Right forelimb (tissue), 1 donor: ENCODE measurements at places on chromosomes 16 and 17.

- DNase-seq = no peak
Measured at GRCh38 chr17:80222376-80223141, 2.3 kb downstream of the SLC26A11 start.

DNA sequence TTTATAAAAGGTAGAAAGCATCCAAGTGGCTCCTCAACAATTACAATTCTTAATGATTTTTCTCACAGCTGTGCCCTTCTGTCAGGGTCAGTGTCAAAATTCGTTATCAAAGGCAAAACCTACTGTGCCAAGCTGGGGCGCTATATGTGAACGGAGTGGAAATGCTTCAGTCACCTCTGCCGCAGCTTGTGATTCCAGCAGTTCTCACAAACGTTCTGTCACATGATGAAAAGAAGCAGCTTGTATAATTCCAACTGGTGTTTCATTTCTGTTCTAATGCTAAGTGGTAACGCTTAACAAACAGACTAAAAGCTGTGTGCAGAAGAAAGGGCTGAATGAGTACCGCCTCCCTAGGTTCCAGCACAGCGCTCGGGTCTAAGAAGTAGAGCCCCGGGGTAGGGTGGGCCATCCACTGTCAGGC is 14.2 kb downstream of the PLD6 start:
- no peak for DNase-seq

GRCh38 chr17:75899767-75900468 is 3.2 kb upstream of the TRIM65 start:
- DNase-seq = no peak

DNA sequence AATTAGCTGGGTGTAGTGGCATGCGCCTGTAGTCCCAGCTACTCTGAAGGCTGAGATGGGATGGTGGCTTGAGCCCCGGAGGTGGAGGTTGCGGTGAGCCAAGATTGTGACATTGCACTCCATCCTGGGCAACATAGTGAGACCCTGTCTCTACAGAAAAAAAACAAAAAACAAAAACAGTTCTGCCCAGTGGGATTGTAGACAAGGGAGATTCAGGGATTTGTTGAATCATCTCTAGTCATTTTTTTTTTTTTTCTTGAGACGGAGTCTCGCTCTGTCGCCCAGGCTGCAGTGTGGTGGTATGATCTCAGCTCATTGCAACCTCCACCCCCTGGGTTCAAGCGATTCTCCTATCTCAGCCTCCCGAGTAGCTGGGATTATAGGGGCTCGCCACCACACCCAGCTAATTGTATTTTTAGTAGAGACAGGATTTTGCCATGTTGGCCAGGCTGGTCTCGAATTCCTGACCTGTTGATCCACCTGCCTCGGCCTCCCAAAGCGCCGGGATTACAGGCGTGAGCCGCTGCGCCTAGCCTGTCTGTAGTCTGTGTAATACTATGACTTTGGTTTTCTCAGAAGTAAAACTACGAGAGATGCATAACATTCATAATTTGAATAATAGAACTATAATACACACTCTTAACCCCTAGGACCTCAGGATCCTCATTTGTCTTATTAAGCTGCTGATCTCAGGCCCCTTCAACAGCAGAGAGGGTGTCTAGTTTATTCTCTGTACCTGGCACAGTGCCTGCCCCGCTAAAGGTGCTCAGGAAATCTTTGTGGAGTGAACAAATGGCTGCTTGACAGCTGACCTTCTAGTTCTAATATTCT is 1.4 kb downstream of the TEN1 start:
- no peak for DNase-seq

- no peak for DNase-seq
Measured at GRCh38 chr16:52547004-52547833, at the start of gene TOX3. Gene TOX3, minus strand, starts transcription at chr16:52547143. Its CDS starts 420 bp downstream, at chr16:52546723.

GRCh38 chr17:9016941-9017552 is 4.3 kb upstream of the NTN1 start:
- no peak for DNase-seq

- DNase-seq = no peak
Measured at GRCh38 chr17:36188891-36189306, 7.7 kb downstream of the CCL3L1 start.

DNA sequence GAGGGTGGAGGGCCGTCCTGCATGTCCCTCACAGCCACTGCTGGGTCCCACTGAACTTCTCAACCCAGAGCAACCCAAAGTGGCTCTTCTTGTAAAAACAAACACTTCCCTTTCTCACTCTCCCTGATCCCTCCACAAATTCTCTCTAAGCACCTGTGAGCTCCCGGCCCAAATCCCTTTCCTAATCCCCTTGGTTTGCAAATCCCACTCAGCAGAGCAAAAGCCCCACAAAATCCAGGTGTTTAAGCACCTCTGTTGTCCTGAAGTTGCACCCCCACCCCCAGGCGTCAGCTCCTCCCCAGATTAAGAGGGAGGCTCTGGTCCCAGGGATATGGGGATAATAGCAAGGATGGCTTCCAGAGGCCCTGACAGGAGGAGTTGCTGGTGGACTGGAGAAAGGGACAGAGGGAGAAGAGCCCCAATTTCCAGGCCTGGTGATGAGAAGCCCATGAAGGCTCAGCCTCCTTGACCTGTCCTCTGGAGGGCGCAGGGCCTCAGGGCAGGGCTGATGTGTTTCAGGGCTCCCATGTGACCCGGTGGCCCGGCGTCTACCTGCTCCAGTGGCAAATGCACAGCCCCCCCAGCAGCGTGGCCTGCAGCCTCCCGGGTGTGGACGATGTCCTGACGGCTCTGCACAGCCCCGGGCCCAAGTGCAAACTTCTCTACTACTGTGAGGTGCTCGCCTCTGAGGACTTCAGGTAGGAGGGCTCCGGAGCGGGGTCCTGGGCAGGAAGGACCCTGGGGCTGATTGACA is 23.0 kb downstream of the NAGPA start:
- DNase-seq = no peak

DNA sequence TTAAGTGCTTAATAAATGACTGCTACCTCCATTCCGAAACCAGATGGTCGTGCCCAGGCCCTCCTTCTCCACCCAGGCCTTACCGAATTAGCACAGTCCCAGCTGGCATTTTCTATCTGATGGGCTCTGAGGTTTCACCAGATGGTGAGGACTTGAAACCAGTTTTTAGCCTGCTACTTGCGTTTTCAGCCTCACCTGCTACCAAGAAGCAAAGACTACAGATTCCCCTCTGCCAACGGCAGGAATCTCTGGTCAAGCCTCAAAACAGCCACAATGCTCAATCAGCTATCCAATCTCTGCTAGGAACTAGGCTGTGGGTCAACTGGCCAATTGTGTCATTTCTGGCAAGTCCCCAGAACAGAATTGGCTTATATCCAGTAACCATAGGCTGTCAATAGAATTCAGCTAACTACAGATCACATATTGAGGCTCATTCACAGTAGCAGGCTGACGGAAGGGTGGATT is 11.7 kb downstream of the PECAM1 start:
- DNase-seq = no peak

GRCh38 chr16:7438601-7439000 is 106.0 kb downstream of the RBFOX1 start:
- DNase-seq = no peak

GRCh38 chr17:58590377-58590776 is 75.9 kb upstream of the MTMR4 start:
- no peak for DNase-seq

GRCh38 chr17:81246679-81247338 is 7.7 kb downstream of the NDUFAF8 start:
- DNase-seq = no peak

DNA sequence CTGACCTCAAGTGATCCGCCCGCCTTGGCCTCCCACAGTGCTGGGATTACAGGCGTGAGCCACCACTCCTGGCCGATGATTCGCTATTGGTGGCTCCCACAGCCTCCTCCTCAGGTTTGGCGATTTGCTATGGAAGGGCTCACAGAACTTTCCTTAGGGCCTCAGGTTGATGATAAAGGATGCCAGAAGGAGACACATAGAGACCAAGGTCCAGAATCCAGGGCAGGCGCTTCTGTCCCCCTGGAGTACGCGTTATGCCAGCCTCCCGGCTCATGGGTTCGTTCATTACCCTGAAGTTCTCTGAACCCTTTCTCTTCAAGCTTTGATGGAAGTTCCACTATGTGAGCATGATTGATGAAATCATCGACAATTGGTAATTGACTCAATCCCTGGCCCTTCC is 19.9 kb downstream of the LGALS3BP start:
- no peak for DNase-seq

DNA sequence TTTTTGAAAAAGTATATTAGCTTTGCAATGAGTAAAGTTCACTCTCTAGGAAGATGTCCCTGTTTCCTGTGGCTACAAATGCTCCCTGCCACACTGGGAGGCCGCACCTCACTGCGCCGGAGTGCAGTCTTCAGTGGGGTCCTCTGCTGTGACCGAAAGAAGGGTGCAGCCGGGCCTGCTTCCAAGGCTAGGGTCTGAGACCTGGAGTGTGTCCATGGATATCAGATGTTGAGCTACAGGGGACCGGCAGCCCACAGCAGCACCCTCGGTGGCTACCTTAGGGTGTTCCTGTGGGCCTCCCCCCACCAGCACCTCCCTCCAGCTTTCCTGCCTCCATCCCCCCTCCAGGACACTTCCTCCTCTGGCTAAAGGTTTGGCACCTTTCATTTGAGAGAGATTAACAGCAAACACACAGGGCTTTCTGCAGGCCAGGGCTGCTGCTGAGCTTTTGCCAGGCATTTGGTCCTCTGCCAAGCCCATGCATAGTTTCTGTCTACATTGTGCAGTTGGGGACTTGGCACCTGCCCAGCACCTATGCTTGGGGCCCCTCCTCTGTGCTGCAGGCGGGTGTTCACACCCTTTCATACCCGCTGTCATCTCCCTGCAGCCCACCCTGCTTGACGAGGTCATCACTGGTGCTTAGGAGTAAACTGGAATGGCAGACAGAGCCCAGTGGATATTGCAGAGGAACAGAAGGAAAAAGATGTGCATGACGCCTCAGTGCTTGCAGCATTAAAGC is 33.8 kb upstream of the CRISPLD2 start:
- DNase-seq = peak; percentile 71

- no peak for DNase-seq
Measured at GRCh38 chr17:73985466-73986015, 217.9 kb upstream of the RPL38 start.

- DNase-seq = no peak
Measured at GRCh38 chr17:43914451-43914850, 7.1 kb upstream of the MPP2 start.

- no peak for DNase-seq
Measured at GRCh38 chr17:64182325-64183012, 52.5 kb upstream of the ERN1 start.

DNA sequence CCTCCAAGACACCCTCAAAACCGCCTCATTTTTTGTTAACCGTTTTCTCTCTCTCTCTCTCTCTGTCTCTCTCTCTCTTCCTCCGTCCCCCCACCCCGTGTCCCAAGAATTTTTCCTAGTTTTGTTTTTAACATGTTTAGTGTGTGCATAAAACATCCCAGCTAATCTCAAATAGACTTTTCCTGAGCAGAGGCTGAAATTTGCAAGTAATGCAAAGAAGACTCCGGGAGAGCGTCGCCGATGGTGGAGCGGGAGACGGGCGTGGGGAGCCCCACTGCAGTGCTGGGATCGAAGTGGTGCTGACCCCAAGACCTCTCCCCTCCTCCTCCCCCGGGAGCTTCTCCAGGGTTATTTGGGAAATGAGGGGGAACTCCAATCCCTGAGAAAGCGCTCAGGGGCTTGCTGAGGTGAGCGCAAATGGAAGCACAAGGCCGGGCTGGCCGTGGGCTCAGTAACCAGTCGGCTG is 4.7 kb upstream of the DLX4 start:
- DNase-seq = no peak

GRCh38 chr16:26019381-26020242 is 327.9 kb downstream of the HS3ST4 start:
- DNase-seq = no peak

GRCh38 chr16:68444056-68444657 is 4.2 kb downstream of the SMPD3 start:
- peak; percentile 75 for DNase-seq

DNA sequence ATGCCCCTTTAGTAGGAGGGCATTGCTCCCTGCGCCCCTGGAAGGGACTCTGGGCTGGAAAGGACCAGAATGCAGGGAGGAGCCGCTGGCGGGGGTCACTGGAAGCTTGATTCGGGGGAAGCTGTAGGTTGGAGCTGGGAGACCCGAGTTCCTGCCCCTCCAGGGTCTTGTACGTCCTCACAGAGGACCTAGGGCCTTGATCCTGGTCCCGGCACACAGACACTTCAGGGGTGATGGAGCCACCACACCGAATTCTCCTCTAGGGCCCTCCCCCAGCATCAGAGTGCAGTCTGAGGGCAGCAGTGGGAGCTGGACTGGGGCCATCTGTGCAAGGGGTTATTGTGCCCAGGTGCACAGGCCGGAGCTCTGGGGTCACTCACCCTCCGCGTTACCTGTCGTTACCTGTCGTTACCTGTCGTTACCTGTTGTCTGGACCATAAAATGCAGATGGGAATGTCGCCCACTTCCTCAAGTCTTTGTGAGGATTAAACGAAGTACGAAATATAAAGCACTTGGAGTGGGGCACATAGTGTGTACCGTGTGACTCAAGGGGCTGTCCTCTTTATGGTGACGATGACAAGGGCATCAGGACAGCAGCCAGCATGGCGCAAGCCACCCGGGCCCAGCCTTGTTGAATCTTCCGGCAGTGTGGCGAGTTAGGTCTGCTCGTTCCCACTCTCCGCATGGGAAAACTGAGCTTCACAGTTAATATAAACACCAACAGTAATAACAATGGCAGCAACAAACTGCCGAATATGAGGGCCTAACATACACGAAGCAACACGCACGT is 48.6 kb downstream of the CMIP start:
- no peak for DNase-seq

DNA sequence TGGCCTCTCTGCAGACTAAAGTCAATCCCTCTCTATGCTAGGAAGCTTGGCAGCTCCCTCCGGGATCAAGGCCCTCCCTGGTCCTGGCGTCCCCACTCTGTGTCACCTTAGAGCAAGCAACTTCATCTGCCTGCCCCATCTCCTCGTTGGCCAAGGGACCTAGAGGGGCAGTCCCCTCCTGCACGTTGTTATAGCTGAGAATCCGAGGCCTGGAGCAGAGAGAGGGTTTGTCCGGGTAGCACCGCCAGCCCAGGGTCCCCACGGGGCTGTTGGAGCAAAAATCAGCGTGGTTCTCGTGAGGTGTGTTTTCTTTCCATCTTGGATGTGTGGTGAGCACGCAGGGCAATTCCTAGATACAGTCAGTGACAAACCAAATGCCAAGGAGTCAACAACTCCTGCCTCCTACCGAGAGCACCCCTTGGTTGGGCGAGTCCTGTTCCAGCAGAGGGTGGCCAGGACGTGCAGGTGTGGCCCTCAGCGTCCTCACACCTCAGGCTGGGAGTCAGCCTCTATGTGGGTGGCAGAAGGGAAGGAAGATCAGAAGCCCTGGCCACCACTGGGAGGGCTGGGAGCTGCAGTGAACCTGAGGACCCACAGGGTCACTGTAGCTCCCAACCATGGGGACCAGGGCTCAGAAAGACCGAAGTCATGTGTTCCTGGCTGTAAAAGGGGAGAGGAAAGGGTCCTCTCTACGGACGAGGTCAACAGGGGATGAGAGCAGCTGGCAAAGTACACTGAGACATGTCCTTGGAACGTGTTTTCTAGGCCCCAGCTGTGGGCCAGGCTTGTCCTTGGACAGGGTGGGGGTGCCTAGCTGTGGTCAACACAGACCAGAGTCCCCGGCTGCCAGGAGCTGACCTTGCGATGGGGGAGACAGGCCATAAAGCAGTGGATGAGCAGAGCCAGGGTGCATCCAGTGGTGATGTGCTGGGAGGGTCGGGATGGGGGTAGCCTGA is 85.6 kb upstream of the CIBAR2 start:
- DNase-seq = no peak

- no peak for DNase-seq
Measured at GRCh38 chr16:11280616-11281522, at the start of gene PRM1. Gene PRM1, minus strand, starts transcription at chr16:11281330. Its CDS starts 92 bp downstream, at chr16:11281238.
